ENCODE measurements at places on chromosomes 11 and 22.

DNA sequence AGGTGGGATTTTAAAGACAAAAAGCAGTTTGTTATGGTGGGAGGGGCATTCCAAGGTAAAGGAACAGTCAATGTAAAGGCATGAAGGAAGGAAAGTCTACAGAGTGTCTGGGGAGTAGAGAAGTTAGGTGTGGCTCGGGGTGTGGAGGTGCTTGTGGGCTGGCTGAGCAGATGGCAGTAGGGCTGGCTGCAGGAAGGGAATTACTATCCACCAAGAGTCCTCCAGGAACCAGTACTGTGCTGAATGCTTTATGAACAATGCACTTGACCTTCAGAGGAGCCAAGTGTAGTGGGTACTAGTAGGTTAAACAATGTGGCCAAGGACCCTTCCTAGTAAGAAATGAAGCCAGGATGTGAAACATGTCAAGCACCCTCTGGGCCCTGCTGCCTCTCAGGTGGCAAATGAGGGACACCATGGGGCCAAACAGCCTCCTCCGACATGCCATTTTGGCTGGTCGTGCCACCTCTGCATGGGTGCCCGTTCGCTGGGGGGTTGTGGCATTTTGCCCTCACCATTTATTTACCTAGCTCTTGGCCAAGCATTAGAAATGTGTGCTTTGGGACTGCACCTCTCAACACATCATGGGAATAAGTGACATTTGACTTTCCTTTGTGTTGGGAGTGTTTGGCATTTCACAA is 123.6 kb upstream of the TENM4 start:
- no peak for DNase-seq

- no peak for DNase-seq
These were observed 40.5 kb upstream of the DDI1 start for GRCh38 chr11:103995896-103996295.

DNA sequence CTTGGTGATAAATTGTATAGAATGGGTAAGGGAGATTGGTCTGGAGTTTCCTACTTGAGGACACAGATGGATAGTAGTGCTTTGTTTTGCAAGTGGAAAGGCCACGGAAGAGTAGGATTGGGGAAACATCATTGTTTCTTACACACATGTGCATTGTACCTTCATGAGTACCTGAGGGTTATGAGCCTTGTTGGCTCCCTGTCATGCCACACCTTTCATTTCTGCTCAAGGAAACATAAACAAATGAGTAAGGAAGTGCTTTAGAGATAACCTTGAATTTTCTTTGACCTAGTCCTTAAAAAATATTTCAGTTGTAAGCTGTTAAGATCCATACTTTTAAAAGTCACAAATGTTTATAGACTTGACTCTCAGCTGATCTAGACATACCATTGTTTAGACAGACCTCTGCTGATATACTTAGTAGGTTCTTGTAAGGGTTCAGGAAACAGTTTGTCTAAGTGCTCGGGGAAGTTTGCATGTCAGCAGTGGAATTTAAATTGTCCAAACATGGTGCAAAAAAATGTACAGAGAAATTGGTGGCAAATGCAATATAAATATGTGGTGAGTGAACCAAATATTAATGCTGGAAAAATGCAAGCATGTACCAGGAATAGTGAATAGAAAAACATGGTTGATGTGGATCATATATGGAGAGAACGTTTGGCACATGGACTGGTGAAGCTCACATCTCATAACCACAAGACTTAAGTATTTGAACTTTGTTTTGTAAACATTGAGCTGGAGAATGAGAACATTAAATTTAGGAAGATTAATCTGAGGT is 40.9 kb downstream of the GAS2 start:
- no peak for DNase-seq

GRCh38 chr11:24965748-24966147 is 468.9 kb downstream of the LUZP2 start:
- DNase-seq = no peak

- DNase-seq = no peak
These were observed 14.5 kb downstream of the SEPTIN3 start for GRCh38 chr22:41983513-41984405.

DNA sequence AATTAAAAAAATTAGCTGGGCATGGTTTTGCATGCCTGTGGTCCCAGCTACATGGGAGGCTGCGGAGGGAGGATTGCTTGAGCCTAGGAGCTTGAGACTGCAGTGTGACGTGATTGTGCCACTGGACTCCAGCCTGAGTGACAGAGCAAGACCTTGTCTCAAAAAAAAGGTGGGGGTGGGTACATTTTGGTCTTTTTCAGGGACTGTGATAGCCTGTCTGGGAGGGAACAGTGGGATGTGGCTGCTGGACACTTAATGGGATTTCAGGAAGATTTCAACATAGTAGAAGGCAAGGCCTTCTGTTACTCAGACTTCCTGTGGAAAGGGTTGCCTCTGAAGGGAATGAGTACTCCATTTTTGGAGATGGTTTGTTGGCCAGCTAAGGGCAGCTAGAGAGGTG is 40.6 kb downstream of the RELT start:
- DNase-seq = no peak

DNA sequence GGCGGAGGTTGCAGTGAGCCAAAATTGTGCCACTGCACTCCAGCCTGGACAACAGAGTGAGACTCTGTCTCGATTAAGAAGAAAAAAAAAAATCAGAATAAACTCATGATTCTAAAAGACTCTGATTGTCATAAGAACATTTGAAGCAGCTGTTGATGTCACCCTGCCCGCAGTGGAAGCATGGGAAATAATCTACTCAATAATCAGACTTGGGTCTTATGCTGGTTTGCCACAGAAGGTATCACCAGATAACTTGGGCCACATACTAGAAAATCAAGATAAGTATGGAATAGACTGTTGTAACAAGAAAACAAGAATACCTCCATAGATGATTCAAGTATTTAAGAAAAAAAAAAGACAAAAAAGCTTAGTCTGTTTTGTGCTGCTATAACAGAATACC is 8.2 kb downstream of the CAVIN3 start:
- DNase-seq = no peak

- DNase-seq = no peak
These were observed 22.8 kb upstream of the SLC25A1 start for GRCh38 chr22:19201130-19201868.

DNA sequence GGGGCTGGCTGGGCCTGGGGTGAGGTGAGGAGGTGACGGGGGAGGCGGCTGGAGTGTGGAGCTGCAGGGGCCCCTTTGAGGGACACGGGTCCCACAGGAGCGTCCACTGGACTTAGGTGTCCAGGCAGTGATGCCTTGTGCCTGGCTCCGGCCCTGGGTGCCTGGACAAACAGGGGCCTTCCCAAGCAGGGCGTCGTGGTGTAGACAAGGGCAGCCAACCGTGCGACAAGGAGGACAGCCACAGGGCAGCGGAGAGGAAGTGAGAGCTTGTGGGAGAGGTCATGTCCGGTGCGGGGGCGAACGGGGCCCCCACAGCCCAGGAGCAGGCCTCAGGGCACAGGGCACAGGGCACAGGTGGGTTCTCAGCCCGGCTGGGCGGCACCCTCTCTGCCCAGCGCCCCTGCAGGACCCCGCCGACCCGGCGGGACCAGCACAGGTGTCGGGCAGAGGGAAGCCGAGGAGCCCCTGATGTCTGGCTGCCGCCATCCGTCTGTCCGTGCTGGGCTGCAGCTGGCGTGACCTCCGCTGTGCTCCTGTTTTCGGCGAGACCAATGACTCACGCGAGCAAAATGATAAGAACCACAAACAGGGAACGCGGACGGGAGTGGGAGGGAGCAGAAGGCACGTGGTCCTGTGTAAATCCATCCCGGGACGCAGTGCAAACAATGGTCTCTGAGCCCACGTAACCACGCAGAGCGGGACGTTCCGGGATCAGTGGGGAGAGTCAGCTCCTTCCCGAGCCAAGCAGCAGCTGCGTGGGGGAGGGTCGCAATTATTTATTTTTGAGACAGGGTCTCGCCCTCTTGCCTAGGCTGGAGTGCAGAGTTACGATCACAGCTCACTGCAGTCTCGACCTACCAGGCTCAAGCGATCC is 49.1 kb upstream of the A4GALT start:
- DNase-seq = no peak

DNA sequence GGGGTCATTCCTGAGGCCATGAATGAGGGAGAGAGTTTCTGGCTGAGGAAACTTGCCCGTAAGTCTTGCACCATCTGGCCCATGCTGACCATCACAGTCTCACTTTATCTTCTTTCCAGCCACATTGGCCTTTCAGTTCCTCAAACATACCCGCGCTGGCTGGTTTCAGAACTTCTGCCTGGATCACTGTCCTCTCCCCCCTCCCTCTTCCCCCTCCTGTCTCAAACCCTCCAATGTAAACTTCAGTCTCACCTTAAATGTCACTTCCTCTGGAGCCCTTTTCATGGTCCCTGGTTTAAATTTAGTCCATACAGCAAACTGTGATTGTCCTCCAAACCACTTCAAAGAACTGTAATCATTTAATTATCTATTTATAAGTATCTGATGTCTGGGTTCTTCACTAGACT is 3.7 kb upstream of the TMEM109 start:
- no peak for DNase-seq

GRCh38 chr11:9700105-9700801 is 36.4 kb downstream of the SWAP70 start:
- DNase-seq = no peak

GRCh38 chr11:117538263-117539135 is 210.8 kb downstream of the CEP164 start:
- no peak for DNase-seq

- DNase-seq = no peak
These were observed 28.3 kb downstream of the SLC1A2 start for GRCh38 chr11:35390737-35391682.

- no peak for DNase-seq
These were observed 1.8 kb downstream of the CELF1 start for GRCh38 chr11:47551086-47551485.

DNA sequence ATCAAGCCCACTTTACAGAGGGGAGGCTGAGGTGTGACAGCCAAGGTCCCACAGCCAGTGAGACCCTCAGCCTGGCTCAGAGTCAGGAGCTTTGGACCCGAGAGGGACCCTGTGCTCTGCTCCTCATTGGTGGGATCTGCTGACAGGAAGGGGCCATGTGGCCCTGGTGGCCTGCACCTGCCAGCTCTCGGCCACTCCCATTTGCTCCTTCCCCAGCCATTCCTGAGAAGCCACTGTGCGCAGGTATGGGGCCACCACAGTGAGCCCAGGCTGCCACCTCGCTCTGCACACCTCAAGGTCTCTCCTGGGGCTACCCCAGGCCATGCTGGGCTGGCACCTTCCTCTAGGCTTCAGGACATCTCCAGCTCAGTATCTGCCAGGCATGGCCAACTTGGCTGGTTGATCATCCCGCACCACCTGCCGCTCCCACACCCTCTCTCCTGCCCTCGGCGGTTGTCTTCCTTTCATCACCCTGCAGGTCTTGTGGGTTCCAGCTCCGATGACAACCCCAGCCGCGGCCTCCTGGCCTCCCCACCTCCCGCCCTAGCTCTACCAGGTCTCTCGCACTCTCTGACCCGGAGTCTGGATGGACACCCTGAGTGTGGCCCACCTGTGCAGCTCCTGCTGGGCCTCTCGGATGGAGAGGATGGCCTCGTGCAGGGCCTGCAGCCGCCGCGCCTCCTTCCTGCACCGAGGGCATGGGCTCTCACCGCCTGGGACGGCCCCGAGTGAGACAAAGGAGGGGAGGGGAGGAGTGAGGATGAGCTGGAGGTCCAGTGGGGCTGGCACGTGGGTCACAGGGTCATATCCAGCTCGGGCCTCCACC is 32.2 kb upstream of the CARS1 start:
- peak; percentile 37 for DNase-seq

DNA sequence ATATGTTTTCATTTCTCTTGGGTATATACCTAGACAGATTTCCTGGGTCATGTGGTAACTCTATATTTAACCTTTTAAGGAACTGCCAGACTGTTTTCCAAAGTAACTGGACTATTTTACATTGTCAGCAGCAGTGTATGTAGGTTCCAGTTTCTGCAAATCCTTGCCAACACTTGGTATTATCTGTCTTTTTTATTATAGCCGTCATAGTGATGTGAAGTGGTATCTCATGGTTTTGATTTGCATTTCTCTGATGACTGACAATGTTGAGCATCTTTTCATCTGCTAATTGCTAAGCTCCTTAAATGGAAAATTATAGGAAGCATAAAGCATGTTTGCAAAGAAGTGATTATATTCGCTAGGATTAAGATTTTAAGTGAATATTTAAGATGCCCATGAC is 13.9 kb downstream of the NNMT start:
- no peak for DNase-seq

DNA sequence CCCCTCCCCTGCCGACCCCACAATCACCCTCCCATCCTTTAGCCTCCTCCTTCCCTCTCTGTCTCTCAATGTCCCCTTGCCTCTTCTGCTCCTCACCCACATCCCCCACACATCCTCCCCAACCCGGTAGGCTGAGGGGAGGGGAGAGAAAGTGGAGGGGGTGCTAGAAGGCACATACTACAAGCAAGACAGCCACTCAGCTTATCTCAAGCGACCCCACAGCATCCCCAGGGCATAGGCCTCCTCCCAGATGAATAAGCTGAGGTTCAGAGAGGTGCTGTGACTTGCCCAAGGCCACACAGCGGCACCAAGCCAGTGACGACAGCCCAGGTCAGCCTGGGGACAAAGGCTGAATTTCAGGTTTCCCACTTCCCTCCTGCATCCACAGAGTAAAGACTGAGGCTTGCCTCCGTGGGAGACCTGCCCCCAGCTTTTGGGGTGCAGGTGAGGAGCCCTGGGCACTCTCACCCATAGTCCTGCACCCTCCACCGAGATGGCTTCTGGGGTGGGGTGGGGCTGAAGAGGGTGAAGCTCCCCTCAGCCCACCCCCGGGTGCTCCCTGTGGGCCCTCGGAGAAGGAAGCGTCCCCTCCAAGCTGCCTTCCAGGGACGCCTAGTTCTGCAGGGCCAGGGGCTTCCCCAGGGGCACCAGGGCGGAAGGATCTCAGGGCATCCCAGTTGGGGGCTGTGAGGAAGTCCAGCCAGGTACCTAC is 511 bp downstream of the RAC2 start:
- DNase-seq = no peak

DNA sequence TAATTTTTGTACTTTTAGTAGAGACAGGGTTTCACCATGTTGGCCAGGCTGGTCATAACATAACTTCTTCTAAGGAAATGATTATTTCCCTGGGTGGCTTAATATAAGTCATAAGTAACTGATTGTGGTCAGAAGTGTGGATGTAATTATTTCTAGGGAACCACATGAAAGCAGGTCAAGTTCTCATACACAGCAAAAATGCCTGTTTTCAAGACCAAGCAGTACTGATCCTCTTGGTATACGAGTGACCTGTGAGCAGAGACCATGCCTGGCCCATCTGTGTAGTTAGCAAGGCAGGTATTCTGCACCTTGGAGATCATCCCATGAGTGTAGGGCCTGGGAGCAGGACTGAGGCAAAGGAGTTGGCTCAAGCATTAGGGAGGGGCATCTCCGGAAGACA is 32.5 kb upstream of the NUCB2 start:
- no peak for DNase-seq

DNA sequence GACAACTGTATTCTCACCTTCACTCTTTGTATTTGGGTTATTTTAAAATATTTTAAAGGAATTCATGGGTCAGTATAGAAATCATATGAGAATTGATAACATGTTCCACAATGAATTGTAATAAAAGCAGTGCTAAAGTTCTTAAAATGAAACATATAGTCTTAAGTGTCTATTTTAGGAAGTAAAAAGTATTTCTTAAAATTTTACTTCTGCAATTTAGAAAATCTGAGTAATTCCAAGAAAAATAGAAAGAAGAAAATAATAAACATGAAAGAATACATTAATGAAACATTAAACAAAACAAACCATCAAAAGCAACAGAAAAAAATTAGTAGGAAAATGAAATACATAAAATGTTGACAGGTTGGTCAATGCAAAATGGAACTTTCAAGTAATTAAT is 332.4 kb downstream of the ETS1 start:
- no peak for DNase-seq

Measured in natural killer cell treated with Interleukin-12 subunit alpha and Interleukin-12 subunit beta and Interleukin-15 and Interleukin-18, amount 100 ng/mL, for 72 hours (primary cell).